ENCODE measurements at places on chromosomes 2 and 18. TPM values are rescaled to one million over a fixed set of nuclear protein-coding genes. Genes with fewer than 3 reads are reported as not detected.

ACTG2 gene
- 1,843 TPM for total RNA-seq

DNA sequence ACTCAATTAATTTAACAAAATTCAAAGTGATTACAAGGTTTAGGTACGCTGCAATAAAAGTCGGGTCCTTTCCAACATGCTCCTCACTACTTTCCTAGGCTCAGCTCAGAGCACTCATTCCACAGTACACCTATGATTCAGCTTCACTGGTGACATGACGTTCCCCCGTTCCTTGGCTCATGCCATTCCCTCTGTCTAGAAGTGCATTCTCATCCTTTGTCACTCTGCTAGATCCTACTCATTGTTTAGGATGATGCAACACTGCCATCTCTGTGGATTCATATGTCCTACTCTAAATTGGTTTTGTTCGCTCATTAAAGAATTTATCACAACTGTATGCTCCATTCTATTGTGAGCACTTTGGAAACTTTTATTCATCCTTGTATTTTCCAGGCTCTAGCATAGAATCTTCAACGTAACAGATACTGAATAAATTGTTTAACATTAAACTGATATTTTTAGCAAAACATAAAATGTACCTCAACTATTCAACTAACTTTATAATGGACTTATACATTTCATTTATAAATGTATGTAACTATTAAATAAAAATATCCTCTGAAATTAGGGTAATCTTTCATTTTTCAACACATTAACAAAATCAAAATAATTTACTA, 78.6 kb downstream of the FAM228A start:
- DNase-seq = no peak

GRCh38 chr2:186099826-186100225, 361.2 kb downstream of the FSIP2 start:
- no peak for DNase-seq

DNA sequence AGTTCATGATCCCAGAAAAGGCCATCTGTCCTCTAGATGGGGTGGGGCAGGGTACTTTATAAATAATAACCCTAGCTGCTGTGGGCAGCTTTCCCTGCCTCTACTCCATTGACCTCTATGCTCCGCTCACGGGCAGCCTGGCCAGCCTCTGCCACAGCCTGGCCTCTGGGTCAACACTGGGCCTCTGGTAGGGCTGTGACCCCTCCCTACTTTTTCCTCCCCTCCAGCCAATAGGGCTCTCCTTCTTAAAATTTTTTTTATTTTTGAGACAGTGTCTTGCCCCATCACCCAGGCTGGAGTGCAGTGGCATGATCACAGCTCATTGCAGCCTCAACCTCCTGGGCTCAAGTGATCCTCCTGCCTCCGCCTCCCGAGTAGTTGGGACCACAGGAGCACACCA, 4.1 kb upstream of the GAREM2 start:
- no peak for DNase-seq

DNA sequence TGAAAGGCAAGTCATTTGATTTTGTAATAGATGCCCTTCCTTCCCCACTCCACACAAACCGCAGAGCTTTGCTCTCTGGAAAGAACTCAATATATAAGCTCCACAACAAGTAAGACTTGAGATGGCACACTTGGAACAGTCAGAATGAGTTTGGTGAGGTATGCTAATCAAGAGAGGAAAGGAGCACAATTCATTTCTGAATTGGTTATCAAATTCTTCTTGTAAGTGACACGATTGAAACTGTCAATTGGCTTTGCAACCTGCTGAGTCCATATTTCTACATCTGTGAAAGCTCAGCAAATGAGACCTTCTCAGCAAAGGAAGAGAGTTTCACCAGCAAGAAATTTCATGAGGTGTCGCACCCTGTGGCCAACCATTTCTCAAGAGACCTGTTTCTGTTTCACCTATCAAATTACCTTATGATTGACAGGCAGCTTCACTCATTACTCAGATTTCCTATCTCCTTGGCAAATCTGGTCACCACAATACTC, 19.1 kb downstream of the CTLA4 start:
- DNase-seq = no peak

GRCh38 chr2:95050385-95051300, 25.1 kb downstream of the MAL start:
- DNase-seq = no peak

CHRNG gene
- total RNA-seq = not detected

GRCh38 chr2:77034445-77034844, 487.7 kb downstream of the LRRTM4 start:
- DNase-seq = no peak

CCL20 gene
- 0.45 TPM for total RNA-seq

ZEB2 gene
- 174 TPM for total RNA-seq

- DNase-seq = no peak
Measured at GRCh38 chr2:17658251-17658843, 95.3 kb downstream of the SMC6 start.

LRP2 gene
- total RNA-seq = 0.09 TPM

DNA sequence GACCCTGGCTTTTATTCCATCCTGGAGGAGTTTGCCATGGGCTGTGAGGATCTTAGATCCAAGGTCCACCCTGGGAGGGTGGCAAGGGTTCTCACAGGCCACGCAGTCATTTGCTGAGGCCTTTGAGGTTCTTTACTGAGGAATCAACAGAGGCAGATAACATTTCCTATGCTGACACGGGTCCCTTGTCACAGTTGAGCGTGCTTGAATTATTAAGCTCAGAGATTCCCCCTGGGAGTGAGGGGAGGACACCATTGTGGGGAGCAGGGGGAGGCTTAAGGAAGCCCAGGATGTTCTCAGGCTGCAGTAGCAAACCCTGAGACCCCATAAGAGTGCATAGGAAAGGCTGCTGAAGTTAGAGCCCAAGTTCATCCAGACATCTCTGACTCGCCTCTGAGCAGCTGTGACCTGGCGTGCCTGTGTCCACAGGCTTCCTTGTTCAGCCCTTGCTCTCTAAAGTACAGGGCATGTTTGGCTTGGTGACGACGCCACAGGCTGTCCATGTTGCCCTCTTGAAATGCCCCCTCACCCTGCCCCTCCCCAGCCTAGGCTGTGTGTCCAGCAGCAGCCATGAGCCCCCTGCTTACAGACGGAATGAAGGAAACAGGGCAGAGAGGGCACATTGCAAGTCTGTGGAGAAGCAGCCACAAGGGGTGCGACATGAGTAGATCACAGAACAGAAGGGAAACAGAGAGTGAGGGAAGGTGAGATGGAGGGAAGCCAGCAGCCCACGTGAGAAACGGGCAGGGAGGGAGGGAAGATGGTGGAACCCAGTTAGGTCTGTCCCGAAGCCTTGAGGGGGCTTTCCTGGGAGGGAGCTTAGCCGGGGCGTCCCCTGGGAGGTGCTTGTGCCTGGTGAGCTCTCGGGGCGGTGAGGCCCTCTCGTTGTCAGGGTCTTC, 34.0 kb downstream of the NAPG start:
- no peak for DNase-seq

RAB12 gene
- total RNA-seq = 45.5 TPM

GRCh38 chr2:189698020-189698887, 23.8 kb downstream of the ANKAR start:
- DNase-seq = no peak

TMEM169 gene
- 0.32 TPM for total RNA-seq

- DNase-seq = no peak
Measured at GRCh38 chr2:162028511-162028910, 45.5 kb downstream of the DPP4 start.

ALLC gene
- total RNA-seq = not detected

DNA sequence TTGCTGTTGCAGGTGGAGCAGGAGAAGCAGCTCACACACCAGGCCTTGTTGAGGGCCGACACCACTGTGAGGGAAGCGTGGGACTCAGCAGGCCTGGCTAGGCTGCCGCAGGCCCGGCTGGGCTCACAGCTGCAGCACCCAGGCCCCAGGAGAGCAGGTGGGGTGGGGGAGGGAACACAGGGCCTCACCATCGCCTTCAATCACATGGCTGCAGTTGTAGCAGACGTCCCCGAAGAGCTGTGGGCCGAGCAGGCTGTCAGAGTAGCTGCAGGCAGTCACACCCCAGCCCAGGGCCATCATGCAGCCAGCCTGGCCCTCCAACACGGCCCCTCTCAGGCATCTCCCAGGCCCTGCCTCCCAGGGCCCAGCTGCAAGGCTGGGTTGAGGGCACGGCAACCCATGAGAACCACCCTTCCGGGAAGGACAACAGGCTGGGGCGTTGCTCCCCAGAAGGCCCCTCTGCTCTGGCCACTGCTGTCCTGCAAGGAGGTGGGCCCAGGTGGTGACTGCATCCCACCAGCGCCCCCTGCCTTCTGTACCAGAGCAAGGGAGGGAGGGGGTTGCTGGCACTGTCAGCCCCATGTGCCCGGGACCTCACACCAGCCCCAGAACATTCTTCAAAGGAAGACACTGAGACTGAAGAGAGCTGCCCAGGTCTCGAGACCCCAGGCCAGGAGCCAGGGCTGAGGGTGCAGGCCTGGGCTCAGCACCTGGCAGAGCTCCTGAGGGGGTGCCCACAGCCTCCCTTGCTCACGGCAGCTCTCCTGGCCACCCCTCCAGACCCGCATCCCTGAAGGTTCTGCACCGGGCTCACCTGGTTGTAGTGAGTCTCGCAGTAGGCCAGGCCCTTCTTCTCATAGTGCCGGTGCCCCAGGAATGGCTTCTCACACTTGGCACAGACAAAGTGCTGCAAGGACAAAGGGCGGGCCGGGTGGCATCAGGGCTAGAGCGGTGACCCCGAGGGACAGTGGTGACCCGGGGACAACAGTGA, 5.6 kb upstream of the GPR17 start:
- no peak for DNase-seq

FBLN7 gene
- total RNA-seq = 4.5 TPM

- no peak for DNase-seq
Measured at GRCh38 chr2:215985257-215985656, 28.1 kb downstream of the MREG start.

GRCh38 chr2:63589148-63589958, 590 bp downstream of the MDH1 start:
- no peak for DNase-seq

- no peak for DNase-seq
Measured at GRCh38 chr2:214881647-214882202, 72.2 kb upstream of the BARD1 start.

DNA sequence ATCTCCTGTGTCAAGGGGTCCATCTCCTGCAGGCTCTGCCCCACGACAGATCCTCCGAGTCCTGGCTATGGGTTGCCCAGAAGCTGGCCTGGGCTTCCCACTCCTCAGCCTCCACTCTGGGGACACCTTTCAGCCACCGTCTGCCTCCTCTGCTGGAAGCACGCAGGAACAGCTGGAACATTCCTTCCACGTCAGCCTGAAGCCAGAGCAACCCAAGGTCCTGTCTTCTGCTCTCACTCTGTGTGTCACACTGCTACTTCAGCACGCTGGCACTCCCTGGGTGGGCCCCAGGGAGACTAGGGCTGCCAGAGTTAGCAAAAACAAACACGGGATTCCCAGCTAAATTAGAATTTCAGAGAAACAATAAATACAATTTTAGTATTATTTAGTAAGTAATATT, 148.8 kb downstream of the HRH4 start:
- no peak for DNase-seq

ZAP70 gene
- 4.3 TPM for total RNA-seq

C2orf15 gene
- total RNA-seq = 0.65 TPM

- DNase-seq = no peak
Measured at GRCh38 chr2:53886406-53887280, 26.9 kb upstream of the GPR75 start.

- DNase-seq = no peak
Measured at GRCh38 chr18:50749421-50749820, 70.4 kb downstream of the MRO start.

ERFE gene
- 0.96 TPM for total RNA-seq

DNA sequence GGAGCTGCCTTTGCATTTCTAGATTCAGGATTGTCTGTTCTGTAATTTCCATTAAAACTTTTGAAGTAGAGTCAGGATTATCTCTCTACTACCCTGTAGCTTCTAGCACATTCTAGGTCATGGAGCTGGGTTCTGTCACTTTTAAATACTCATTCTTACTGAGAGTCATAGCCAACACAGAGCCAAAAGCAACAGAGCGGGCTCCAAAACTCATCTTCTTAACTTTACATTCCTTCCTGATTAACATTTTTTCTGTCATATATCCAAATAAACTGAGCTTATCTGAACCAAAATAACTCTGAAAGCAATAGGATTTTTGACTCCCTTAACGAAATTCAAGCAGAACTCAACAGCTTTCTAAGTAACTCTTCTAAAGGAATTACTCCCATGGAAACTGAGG, 12.9 kb downstream of the PREPL start:
- no peak for DNase-seq

DNA sequence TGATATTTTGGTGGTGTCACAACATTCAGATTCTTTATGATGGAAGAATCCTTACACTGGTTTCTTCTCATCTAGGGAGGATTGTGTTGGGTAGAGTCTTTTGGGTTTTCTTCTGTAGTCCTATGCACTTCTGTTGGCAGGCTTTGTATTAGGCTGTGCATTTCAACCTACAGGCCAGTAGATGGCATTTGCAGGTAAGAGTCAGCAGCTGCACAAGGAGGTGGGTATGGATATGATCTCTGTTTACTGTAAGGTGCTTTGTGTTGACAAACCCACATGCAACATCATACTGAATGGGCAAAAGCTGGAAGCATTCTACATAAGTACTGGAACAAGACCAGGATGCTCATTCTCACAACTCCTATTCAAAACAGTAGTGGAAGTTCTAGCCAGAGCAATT, 656.8 kb downstream of the METTL4 start:
- no peak for DNase-seq

- no peak for DNase-seq
Measured at GRCh38 chr2:47727956-47728355, 55.0 kb upstream of the MSH6 start.

ARL4C gene
- total RNA-seq = 12.5 TPM

GDF7 gene
- total RNA-seq = 16.4 TPM

CRYGC gene
- total RNA-seq = not detected

TUBA3E gene
- total RNA-seq = not detected

ANKRD62 gene
- not detected for total RNA-seq
